NCI-H1092 treated with DMSO at 0.1 percent for 48 hours (cell line): ENCODE measurements at places on chromosomes 3 and 15.

GRCh38 chr3:196016059-196016458 lies 65.8 kb downstream of the TFRC start:
- DNase-seq: no peak

DNA sequence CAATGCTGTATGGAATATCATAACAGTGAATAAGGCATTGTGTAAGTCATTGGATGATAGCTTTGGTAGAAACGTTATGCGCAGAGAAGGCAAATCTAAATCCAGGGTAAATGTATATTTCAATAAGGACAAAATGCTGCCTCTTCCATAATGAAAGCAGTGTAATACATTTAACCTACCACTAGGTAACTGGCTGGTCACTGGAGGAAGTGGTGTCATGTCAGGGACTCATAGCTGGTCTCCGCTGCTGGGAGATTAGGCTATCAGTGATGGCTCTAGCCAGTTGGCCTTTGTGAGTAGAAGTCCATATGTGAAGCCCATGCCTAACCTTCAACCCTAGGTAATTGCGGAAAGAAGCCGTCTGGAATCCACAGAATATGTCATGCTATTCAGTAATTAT lies 140.9 kb downstream of the NLGN1 start:
- no peak for DNase-seq

DNA sequence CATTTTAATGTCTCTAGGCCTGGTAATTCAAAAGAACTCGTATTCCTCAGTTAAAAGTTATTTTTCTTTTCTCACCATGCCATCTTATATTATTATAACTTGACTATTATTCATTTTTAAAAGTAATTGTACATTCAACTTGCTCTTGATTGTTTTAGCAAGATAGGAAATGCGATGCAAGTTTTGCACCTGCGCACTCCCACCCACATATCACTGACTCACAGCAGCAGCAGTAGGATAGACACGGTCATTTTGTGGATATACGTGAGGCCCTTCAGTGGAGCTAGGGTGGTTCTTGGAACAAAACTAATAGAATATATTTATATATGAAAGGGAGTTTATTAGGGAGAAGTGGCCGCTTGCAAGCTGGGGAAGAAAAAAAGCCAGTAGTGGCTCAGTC lies 95.5 kb upstream of the UBE3A start:
- no peak for DNase-seq

GRCh38 chr3:123123716-123124616 lies 57.1 kb downstream of the PDIA5 start:
- no peak for DNase-seq

GRCh38 chr3:4642611-4643010 lies 149.5 kb downstream of the ITPR1 start:
- no peak for DNase-seq

DNA sequence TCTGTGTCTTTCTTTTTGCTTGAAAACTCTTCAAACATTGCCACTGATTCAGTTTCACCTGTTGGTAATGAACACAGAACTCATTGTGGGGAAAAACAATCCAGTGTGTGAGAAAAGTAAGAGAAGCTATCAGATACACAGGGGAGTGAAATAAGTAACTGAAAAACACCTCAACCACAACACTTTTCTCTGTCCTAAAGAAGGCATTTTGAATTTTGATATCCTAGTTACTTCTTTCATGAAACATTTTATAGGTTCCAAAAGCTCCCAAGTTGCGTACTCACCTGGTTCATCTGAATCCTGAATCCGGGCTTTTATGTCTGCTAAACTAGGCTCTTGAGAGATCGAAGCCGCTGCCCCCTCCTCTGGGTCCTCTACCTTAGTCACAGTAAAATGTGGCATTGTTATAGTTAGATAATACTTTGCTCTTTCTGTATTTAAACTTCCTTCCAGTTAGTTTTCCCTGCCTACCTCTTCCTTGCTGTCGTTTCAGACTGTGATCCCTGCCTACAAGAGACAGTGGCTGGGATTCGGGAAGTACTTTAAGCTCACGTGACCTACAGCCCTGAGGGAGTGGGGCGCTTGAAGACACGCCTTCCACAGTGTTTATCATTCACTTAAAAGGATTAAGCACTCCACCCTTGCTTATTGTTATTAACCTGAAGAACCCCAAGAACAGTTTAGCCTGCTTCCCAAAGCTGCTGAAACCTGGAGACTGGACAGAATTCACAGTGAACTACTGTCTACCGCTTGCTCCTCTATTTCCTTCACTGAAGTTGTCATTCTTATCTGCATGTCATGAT lies 19.1 kb downstream of the SLC12A6 start:
- no peak for DNase-seq
